ENCODE measurements at places on chromosomes 2 and 18.
A peak's percentile ranks its signal among the peaks of the same experiment; 100 is the strongest.

- DNase-seq: no peak
These were observed 11.1 kb downstream of the CNDP2 start for GRCh38 chr18:74507097-74507881.

DNA sequence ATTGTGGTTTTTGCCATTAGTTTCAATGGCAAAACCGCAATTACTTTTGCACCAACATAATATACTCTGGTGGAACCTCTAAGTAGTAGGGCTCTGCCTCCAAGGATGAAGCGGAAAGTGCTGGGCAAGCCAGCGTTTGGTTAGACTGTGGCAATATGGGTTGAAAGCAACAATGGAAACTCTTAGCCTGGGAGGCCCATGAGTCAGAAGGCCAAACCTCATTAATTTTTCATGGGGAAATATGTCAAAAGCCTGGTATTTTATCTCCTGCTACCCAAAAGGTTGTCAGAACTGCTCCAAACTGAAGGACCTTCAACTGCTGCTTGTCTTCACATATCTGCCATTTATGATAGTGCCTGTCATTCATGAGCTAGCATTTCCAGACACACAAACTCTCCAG, 179.1 kb upstream of the CYP26B1 start:
- DNase-seq: no peak

DNA sequence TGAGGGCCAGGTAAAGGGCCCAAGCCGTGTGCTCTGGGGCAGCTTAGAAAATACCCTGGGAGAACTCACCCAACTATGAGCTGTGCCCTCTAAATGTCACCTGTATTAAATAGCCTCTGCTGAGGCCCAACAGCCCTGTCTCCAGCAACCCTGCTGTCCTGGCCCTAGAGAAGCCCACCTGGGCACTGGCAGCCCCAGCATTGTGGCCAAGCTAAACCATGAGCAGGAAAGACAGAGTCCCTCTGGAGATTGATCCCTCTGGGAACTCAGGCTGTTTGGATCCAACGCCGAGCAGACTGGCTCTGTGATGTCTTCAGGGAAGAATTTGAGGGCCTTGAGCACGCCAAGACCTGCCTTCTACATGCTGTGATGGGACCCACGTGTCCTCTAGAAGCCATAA, 126.5 kb downstream of the TTC32 start:
- no peak for DNase-seq

DNA sequence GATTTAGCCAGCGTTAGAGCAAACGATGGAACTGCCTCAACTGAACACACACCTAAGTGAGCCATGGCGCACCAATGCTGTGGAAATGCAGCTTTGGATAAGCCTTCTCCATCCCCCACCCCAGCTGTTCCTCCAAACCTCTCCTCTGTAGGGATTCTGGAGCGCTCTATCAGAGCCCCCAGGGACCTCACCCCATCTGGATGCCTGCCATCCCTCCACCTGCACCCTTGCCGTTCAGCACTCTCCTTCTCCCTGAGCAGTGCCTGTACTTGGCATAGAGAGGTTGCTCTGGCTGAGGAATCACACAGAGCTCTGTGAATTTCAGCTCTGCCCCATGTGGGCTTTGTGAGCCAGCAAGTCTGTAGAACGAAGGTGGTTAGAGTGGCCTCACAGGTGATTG, 42.8 kb upstream of the INHBB start:
- DNase-seq: no peak

GRCh38 chr18:37476182-37476581, 89.4 kb downstream of the CELF4 start:
- DNase-seq: no peak

GRCh38 chr2:149716687-149717086, 129.1 kb upstream of the MMADHC start:
- no peak for DNase-seq

DNA sequence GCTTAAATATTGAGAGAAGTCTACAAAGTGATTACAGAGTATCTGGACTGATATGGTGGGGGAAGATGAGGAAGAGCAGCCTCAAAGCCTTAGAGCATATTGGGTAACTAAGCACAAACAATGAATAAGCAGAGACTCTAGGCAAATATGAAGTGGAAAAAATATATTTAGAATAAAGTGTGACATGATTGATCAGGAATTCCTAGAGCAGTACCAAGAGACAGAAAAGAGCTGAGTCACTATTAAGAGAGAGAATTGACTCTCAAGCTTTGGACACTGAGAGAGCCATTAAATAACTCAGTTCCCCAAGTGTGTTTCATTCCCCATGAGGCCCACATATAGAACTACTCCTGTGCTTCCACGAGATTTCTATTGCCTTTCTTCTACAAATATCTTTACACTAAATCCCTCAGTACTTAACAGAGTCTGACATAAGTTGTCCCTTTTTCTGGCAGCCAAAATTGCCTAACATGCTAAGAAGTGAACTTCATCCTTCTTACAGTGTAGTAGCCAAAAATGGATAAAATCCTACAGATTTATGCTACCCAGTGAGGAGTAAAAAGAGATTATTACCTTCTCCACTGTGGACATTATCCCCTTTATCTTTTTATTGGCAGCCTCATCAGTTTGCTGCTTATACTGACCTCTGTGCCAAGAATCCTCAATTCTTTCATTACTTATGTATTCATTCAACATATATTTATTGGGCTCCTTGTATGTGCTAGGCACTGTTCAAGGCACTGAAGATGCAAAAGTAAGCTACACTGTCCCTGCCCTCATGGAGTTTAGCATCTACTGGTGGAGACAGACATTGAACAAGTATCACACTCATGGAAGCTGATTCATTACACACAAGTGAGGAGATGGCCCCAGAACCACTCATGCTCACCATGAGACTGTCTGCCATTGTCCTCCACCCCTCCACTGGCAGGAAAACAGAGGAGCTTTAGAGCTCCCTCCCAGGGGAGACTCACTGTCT, 45.4 kb downstream of the SLC40A1 start:
- no peak for DNase-seq

DNA sequence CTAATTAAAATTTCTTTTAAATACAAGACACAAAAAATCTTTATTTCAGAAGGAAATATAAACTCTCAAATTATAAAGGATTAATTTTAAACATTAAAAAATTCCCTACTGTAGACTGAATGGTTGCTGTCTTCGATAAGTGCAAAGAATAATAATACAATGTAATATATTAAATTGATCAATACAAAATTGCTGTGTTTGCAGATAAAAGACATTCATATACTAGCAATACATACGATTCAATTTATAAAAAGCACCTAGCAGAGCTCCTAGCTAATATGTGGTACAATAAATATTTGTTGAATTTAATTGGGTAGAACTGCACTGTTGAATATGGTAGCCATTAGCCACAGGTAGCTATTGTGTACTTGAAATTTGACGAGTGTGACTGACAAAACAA, 6.6 kb downstream of the ZSWIM2 start:
- no peak for DNase-seq

DNA sequence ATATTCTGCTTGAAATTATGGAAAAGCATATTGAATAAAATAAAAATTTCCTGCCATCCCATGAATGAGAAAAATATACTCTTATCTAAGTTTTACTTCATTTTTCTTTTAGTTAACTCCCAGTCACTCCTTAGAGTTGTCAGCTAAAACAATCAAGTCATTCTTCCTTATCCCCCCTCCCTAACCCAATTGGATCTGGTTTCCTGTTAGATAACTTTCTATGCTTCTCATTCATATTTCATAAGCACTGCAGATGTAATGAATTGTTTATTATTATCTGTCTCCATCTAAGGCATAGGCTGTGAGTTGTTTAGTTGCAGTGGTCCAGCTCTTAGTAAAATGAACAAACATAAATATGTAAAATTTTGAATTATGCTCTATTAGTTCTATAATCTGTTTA, 244.0 kb upstream of the GCFC2 start:
- no peak for DNase-seq

GRCh38 chr2:216090369-216090786, 8.7 kb downstream of the TMEM169 start:
- no peak for DNase-seq

DNA sequence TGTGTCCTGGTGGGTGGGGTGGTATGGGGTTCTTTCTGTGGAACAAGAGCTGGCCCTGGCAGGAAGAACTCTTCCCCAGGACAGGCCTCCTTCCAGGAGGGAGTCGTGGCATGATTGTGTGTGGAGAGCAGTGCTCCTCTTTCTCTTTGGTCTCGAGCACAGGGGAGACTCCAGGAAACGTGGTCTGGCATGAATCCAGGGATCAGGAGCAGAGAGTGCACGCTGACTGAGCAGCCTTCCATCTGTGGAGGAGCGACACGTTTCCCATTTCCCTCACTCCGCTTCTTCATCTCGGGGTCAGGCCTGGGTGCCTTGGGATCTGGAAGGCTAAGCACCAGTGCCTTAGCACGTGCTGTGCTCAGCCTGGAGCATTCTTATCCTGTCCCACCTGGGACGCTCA, 132.0 kb upstream of the HDAC4 start:
- DNase-seq: no peak

DNA sequence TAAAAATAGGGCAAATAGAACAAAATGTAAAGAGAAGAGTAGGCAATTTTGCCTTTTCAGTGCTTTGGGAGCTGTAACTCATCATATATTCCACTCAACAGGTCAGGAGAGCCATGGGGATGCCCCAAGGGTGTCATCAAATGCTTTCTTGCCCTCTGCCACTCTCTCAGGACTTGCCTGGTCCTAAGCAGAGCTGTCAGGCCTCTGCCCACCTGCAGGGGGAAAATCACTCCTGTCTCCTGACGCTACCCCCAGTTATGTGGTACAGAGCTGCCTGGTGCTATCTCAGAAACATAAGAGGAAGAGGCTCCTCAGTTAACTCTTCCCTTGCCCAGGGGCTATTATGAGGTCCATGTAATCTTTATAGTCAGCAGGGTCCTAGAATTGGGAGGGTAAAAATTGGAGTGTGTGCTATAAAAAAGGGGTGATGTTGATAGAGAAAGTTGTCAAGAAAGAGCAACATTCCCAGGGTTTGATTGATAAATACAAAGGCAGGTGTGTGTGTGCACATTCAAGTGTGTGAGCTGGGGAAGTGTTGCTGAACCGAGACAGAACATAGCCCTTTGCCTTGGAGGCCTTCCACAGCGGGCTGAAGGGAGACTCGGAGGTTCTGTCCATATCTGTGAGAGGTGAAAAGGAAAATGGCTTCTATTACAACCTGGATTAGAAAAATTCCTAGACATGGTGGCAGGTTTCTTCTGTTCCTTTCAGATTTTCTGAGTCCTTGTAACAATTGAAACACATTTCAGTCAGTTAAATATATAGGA, 25.4 kb downstream of the PTPRM start:
- no peak for DNase-seq

DNA sequence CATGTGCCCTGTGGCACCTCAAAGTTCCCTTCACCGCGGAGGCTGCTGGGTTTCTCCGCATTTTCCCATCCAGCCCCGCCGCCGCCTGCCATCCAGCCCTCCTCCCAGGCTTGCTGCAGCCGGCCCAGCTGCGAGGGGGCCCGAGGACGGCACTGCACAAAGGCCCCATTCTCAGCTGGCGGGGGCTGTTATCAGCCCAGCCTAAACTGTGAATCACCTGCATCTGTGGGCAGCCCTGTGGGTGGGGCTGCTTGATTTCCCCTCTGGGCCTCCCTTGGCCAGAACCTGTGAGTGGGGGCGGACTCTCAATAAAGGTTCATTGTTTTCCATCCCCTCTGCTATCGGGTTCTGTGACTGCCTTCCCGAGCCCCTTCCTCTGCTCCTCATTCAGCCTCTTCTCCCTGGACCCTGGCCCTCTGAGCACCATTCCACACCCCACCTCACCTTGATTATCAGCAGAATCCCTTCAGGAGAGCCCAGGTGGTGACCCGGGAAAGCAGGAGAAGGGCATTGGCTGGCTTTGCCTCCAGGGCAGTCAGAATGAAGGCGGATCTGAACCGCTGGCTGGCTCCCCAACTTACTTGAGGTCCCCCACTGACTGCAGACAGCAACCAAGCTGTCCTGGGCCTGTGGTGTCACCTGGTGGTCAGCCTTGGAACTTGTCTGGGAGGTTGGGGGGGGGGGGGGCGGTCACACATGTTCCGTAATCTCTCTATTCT, 204.5 kb downstream of the ZFP36L2 start:
- DNase-seq: no peak

DNA sequence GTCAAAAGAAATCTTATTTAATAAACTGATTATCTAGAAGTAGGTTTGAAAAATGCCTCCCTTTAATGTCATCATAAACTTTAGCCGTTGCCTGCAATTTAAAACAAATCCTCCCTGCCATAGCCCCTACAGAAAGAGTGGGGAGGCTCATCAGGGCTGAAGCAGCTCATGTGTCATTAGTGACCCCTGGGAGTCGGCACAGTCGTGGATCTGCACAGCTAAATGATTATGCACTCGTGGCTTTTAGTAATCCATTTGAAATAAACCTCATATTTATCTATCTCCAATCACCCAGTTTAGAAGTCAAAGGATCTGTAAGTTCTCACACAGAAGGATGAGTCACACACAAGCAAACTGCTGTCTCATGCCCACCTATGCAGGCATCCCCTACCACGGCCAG, 277.3 kb downstream of the SS18 start:
- no peak for DNase-seq

GRCh38 chr2:142321706-142322280, 191.0 kb upstream of the LRP1B start:
- DNase-seq: no peak

DNA sequence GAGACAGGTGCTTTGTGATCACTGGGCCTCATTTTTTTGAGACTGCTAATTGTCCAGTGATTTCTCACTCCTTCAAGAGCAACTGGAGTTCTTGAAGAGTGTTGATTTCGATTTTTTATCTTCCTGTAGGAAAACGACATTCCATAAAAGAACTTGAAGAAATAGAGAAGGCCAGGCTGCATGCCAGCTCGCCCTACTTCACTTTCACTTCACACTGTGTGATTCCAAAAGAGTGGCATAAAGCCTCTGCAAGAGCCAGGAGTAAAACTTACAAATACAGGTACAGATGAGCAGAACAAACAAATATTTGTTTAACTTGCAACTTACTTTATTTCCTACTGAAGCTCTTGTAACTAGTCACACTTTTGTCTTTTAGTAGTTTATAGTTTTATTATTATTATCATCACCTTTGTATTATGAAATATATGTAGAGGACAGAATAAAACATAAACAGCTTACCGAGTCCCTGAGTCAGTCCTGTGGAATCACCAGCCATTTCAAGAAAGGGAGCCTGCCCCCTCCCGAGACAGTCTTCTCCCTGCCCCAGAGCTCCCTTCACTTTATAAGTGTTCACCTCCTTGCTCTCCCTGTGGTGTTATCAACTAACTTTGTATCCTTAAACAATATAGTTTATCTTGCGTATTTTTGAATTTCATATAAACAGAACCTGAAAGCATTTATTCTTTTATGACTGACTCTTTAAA, 8.7 kb downstream of the FAM228A start:
- no peak for DNase-seq

GRCh38 chr18:74631623-74632350, 34.1 kb downstream of the ZNF407 start:
- no peak for DNase-seq

- no peak for DNase-seq
These were observed 284.9 kb downstream of the OSR1 start for GRCh38 chr2:19073522-19073921.

GRCh38 chr2:7007846-7008741, 90.9 kb downstream of the RNF144A start:
- no peak for DNase-seq

GRCh38 chr2:215598376-215598975, 162.6 kb upstream of the FN1 start:
- peak; percentile 87 for DNase-seq

GRCh38 chr2:54531558-54531957, 75.4 kb downstream of the SPTBN1 start:
- DNase-seq: no peak
